Hindlimb muscle (tissue), 1 donor: ENCODE measurements at places on chromosomes 6 and 20.

DNA sequence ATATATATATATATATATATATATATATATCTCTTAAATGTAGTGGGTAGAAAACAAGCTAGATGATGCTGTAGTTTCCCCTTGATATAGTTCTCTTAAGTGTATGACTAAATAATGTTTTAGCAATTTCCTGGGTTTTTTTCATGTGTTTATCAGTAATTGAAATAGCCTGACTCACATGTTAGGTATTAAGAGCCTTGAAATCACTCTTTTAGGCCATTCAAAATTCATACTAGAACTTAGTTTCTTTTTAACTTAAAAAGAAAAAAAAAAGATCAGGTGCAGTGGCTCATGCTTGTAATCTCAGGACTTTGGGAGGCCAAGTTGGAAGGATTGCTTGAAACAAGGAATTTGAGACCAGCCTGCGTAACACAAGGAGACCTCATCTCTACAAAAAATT is 44.1 kb downstream of the NKX2-4 start:
- DNase-seq: no peak

- no peak for DNase-seq
These were observed 78.2 kb upstream of the PTPRK start for GRCh38 chr6:128598571-128598970.

- DNase-seq: no peak
These were observed 134.1 kb downstream of the CCDC170 start for GRCh38 chr6:151627689-151628444.

DNA sequence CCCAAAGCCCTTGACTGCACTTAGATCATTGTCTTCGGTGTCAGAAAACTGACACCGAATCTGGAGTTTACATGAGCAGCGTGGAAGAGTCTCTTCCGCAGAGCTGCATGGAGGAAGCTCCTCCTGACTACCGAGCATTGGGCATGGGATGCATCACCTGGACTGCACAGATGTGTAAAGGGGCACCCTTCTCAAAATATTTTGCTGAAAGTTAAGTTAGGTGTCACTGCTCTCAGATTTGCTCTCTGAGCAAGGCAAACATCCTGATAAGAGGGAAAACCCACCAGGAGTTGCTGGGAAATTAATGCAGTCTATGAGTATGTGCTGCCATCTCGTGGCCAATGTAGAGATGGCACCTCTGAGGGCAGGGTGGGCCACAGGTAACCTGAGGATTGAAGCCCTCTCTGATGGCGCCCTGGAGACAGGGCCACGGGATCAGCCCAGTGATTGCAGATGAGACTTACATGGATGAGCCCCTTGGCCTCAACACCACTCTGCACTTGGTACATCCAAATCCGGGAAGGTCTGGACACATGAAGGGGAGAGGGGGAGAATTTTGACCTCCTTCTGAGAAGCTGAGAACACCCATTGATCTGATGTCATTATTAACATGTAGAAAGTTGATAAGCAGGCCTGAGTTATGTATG is 129.9 kb downstream of the LPA start:
- peak; percentile 69 for DNase-seq

- DNase-seq: no peak
These were observed 127.7 kb downstream of the KLHL32 start for GRCh38 chr6:97052152-97052787.

DNA sequence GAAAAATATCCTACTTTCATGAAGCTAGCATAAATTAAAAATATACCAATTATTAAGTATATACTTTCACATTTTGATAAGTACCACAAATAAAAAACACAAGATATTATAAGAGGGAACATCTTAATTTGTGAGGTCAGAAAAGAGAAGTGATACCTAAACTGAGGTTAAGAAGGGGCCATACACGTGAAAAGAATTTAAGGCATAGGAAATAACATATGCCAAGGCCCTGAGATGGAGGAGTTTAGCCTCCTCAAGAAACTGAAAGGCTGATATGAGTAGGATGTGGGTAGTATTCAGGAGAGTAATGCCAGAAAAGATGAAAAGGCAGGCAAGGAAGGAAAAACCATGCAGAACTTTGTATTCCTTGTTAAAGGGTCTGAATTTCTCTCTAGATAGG is 116.6 kb upstream of the HTR1E start:
- no peak for DNase-seq

- DNase-seq: no peak
These were observed 2.7 kb upstream of the PLCB4 start for GRCh38 chr20:9066191-9066590.

- DNase-seq: no peak
These were observed 27.9 kb upstream of the MCM3 start for GRCh38 chr6:52312461-52312860.

DNA sequence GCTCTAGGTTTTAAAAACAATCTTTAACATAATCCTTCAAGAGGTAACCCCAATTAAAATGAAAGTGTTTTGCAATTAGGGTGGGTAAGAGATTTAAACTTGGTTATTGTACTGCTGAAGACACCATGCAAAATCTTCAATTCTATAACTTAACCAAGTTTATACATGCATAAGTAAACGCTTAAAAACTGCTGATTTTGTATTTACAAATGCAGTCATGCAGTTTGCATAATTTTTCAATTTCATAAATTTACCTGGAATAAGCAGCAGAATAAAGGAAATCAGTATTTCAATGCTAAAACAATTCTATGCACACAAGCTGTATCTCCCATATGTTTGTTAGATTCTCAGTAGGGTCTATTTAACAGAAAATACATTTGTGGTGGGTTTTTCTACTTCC is 22.9 kb downstream of the SSR1 start:
- DNase-seq: no peak

DNA sequence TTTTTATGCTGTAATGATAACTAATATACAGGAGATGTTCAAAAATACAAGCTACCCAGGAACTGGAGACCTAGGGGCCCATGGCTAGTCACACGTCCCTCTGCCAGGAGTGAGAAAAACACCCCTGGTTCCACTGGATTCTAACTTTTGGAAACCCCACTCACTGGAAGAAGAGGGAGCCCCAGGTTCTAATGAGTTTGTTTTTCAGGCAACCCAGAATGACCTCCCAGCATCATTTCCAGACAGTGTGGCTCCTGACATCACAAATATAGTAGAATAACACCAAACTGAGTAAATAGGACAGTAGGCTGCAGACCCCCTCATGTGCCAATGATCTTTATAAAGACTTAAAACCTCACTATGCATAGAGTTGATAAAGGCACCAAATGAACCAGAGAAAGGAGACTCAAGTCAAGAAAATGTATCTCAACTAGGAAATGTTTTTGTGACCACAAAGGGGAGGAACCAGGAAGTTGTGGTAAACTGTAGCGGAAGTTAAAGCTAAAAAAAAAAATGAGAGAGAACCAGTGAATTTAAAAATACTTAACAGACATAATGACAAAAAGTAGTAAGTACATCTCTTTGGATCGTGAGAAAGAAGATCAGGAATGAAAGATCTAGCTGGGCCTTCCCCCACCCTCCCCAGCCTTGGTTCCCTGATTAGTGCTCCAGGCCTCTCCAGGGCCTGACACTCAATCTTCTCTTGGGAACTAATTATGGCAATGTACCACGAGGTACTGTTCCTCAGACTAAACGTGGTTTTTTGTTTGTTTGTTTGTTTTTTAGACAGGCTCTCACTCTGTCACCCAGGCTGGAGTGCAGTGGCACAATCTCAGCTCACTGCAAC is 19.8 kb downstream of the HLA-E start:
- no peak for DNase-seq

- no peak for DNase-seq
These were observed 41.6 kb upstream of the SLC22A2 start for GRCh38 chr6:160300076-160300695.

DNA sequence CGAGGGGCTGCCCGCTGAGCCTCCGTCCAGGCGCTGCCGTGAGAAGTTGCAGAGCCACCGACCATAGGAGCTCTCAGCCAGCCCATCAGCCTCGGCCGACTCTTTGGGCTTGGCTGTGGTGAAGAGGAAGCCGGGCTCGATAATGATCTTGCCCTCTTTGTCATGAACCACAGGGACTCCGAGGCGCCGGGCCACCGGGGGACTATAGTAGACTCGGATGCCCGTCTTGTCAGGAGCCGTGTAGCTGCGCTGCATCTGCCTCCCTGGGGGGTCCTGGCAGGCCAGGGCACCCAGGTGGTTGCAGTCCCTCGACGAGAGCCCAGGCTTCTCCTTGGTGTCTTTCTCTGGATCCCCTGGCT is 20.5 kb upstream of the DSN1 start:
- no peak for DNase-seq

GRCh38 chr20:4187147-4187546 is 171.8 kb upstream of the RNF24 start:
- no peak for DNase-seq

GRCh38 chr6:116973976-116974375 is 96.9 kb downstream of the RFX6 start:
- DNase-seq: peak; percentile 76

- no peak for DNase-seq
These were observed 15.3 kb downstream of the TNFAIP3 start for GRCh38 chr6:137882225-137882961.

DNA sequence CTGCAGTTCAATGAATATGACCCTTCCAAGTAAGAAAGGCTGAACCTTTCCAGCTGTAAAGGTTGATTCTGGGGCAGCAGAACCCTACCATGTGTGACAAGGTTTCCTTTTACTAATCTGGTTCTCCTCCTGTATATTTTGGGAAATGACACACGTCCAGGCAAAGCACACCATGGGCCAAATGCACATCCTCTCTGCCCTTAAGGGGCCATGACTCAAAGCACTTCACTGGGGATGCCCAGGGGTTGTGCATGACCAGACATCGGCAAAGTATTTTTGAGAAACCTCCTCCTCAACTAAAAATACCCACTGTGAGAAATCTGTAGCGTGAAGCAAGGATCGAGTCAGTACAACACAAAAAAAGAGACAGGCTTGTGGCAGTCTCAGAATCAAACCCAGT is 174.7 kb downstream of the BACH2 start:
- no peak for DNase-seq

DNA sequence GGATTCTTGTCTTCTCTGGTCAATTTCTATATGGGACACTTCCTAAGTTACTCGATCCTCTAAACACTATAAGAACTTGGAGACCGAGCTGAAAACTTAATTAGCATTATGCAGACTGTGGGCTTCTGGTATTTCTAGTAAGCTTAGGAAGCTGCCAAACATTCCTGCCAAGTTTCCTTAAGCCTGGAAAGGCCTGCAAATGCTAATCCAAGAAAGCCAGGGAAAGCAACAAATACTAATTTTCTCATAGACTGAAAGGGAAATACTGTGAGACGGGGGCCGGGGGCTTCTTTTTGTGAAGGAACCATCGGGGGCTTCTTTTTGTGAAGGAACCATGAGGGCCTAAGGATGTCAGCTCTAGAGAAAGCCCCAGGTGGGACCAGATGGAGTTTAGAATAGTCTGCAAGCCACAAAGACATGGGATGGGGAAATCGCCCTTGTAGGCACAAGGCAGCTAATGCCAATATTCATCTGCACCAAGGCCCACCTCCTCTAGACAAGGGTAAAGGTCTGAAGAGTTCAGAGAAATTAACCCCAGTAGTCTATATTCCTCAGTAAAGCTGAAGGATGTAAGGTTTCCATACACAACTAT is 332.4 kb upstream of the PRDM1 start:
- peak; percentile 66 for DNase-seq

GRCh38 chr20:51043811-51044210 is 20.9 kb upstream of the KCNG1 start:
- DNase-seq: no peak

DNA sequence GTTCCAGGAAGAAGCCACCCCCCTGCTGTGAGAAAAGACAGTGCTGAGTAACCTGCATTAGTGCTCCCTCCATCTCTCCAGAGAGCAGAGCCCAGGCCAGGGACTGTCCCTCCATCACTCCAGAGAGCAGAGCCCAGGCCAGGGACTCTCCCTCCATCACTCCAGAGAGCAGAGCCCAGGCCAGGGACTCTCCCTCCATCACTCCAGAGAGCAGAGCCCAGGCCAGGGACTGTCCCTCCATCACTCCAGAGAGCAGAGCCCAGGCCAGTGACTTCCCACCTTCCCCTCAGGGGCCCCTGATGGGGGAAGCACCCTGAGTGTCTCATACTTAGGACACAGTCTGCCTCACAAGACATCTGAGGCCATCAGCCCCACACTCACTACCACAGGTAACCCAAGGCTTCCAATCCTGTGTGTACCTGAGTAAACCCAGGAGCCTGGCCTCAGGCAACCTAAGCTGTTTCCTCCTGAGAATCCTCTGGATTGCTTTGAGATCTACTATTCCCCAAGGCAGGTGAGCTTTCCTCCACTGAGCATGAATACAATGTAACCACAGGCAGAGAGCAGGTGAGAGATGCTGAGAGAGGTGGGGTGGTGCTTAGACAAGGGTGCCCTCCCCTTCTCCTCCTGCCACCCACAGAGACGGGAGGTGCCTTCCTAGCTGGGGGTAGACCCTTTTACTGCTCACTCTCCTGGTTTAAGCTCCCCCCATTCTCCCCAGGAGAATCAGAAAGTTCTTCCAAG is 4.9 kb downstream of the TBXT start:
- no peak for DNase-seq

DNA sequence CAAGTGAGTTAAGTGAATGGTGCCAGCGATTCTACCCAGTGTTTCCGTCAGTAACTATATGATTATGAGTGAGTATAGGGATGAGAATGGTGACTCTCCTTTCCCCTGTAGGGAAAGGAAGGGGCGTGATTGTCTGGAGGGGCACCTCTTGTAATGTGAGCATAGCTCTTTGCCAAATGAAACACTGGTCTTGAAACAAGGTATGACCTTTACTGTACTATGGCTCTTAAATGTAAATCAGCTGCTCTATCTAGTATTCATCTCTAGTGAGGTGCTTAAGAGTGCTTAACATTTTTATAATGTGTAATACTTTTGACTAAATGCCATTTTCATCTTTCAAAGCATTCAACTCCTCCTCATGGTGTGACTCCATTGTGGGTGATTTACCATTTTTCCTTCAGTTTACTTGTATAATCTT is 11.0 kb downstream of the PANK2 start:
- no peak for DNase-seq

DNA sequence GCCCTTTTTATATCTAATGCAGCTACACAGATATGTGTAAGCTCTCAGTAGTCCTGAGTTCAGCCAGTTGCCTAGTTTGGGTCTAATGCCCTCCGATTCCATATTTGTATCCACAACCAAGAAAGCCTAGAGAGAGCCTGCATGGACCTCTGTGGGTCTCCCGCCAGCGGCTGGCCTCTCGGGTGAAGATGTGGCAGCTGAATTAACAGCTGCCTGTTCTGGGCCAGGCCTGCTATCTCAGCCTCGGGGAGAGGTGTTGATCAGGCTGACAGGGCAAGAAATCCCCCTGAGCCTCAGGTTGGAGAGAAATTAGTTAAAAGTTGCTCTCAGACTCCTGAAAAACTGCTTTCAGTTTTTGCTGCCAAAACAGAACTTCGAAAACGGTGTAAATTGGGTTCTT is 19.8 kb downstream of the PTK7 start:
- no peak for DNase-seq
